ENCODE measurements at places on chromosomes 7 and 10. TPM values are rescaled to one million over a fixed set of nuclear protein-coding genes. Genes with fewer than 3 reads are reported as not detected.

NEUROG3 gene
- total RNA-seq = not detected

AKR1D1 gene
- total RNA-seq = 2.2 TPM

LIPN gene
- not detected for total RNA-seq

SPDYE2 gene
- total RNA-seq = not detected

IL15RA gene
- total RNA-seq = 0.66 TPM

SPACDR gene
- total RNA-seq = 0.84 TPM

SRRM3 gene
- 1.7 TPM for total RNA-seq

MLLT10 gene
- 85.3 TPM for total RNA-seq

AKR1C2 gene
- 28.8 TPM for total RNA-seq

DNA sequence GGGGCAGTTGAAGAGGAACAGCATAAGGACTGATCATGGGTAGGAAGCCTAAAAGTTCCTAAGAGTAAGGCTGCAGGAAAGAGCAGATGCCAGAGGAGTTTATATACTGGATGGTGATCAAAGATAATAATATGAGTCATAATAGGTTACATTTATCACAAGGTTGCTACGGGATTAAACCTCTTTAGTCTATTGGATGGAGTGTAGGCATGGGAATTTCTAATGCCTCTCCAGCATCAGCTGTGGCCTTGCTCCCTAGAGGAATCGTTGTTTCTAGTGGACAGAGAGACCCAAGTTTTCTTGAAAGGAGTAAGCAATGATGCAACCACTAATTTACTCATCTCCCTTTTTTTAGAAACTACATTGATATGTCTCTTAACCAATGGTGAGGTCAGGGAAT lies 213.4 kb downstream of the GPR37 start:
- no peaks in the 10 kb centered on the region for H3K4me1 ChIP-seq
- no peak overlapping the region for H3K4me3 ChIP-seq
- DNase-seq = no peak
- no peaks in the 10 kb centered on the region for H3K36me3 ChIP-seq
- no peak overlapping the region for H3K27ac ChIP-seq
- H3K27me3 ChIP-seq = no peaks in the 10 kb centered on the region

DNA sequence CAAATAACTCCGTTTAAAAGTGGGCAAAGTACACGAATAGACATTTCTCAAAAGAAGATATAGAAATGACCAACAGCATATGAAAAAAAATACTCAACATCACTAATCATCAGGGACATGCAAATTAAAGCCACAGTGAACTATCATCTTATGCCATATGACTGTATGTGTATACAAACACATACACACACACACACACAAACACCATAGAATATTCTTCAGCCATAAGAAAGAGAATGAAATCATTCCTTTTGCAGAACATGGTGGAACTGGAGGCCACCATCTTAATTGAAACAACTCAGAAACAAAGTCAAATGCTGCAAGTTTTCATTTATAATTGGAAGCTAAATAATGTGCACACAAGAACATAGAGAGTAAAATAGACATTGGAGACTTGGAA lies 1019.4 kb downstream of the KCNMA1 start:
- DNase-seq = no peak
- H3K27me3 ChIP-seq = no peaks in the 10 kb centered on the region
- H3K4me1 ChIP-seq = no peaks in the 10 kb centered on the region
- no peak overlapping the region for H3K4me3 ChIP-seq
- H3K36me3 ChIP-seq = no peaks in the 10 kb centered on the region

GRCh38 chr7:130904792-130905191 lies 170.8 kb upstream of the KLF14 start:
- no peaks in the 10 kb centered on the region for H3K36me3 ChIP-seq
- H3K27me3 ChIP-seq = no peaks in the 10 kb centered on the region
- no peak for DNase-seq
- peak overlapping the region; percentile 95 for H3K27ac ChIP-seq
- H3K4me1 ChIP-seq = peaks cover 37% of the 10 kb centered on the region
- H3K4me3 ChIP-seq = no peak overlapping the region

DNA sequence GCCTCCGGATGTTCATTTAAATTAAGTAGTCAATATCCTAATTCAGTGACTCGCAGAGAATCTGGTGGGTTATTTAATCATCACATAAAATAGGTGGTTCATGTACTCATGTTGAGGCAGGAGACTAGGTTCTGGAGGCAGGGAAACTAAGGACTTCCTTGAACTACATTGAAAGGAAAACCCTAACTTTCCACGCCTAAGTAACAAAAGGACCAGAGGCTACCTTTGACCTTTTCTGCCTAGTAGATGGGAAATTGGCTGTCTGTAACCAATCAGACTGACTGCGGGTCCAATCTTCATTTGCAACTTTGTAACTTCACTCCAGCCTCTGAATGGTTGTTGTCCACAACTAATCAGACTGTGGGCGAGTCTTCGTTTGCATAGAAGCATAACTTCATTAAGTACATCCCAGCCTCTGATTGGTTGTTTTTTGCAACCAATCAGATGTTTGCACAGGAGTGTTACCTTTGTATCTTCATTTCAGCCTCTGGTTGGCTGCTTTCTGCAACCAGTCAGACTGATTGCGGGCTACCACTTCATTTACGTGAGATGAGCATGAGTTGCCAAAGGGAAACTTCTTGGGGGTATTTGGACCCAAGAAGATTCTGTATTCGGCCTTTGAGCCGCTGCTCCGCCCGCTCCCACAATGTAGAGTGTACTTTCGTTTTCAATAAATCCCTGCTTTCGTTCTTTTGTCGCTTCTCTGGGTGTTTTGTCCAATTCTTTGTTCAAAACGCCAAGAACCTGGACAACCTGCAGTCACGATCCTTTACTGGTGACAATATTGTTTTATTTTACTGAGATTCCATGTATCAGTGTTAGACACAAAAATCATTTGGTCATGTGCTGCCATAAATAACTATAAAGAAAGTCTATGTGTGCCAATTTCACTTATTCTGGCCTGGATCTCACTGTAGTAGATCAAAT lies 1.7 kb upstream of the ST7 start:
- H3K4me1 ChIP-seq = peaks cover 12% of the 10 kb centered on the region
- H3K36me3 ChIP-seq = no peaks in the 10 kb centered on the region
- no peaks in the 10 kb centered on the region for H3K27me3 ChIP-seq
- peak overlapping the region; percentile 73 for H3K27ac ChIP-seq
- H3K4me3 ChIP-seq = peak overlapping the region; percentile 91

GRCh38 chr7:76260171-76260703 lies 42.2 kb upstream of the HSPB1 start:
- DNase-seq = peak; percentile 52
- peak overlapping the region; percentile 5 for H3K4me3 ChIP-seq
- H3K4me1 ChIP-seq = no peaks in the 10 kb centered on the region
- H3K36me3 ChIP-seq = no peaks in the 10 kb centered on the region
- H3K27me3 ChIP-seq = no peaks in the 10 kb centered on the region

DNA sequence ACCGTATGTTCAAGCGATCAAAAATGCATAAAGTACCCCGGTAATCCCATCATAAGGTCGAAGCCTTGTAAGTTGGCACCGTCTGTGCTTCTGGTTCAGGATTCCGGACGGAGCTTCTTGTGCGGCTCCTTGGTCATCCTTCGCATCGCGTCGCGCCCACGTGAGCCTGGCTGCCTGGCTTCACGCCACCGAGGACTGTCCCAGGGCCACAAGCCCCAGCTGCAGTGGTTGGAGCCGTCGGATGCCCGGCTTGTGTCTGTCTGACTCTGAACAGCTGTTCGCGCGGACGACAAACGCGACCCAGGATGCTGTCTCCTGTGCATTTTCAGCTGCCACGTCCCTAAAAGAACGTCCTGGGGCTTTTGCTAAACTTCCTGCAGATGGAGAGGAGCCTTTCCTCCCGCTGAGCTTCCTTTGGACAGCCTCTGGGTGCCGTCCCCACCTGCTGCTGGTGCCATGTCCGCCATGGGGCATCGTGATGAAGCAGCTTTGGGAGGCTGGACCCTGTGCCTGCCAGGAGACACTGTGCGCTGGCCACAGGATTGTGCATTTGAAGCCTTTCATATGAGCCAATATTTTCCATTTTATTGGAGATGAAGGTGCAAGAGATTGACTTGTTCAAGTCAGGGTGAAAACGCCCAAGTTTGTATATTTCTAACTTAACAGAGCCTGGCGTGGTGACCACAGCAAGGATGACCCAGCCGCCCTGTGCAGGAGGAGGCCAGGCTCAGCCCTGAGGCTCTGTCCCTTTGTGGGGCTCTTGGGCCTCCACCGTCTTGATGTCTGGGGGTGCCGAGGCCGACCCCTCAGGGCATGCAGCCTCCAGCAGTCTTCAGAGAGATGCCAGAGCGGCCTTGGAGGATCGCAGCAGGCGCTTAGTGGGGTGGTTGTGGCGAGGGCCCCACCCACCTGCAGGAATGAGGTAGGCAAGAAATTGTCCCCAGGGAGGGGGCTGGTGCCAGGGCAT lies 6.7 kb upstream of the JAKMIP3 start:
- no peak for DNase-seq
- no peak overlapping the region for H3K27ac ChIP-seq
- no peaks in the 10 kb centered on the region for H3K36me3 ChIP-seq
- H3K4me1 ChIP-seq = no peaks in the 10 kb centered on the region
- no peak overlapping the region for H3K4me3 ChIP-seq
- H3K27me3 ChIP-seq = no peaks in the 10 kb centered on the region

GRCh38 chr10:52308251-52309031 lies 5.6 kb upstream of the DKK1 start:
- peak; percentile 87 for DNase-seq
- H3K4me1 ChIP-seq = peaks cover 28% of the 10 kb centered on the region
- H3K4me3 ChIP-seq = peak overlapping the region; percentile 88
- no peaks in the 10 kb centered on the region for H3K36me3 ChIP-seq
- H3K27me3 ChIP-seq = no peaks in the 10 kb centered on the region
- peak overlapping the region; percentile 35 for H3K27ac ChIP-seq

DNA sequence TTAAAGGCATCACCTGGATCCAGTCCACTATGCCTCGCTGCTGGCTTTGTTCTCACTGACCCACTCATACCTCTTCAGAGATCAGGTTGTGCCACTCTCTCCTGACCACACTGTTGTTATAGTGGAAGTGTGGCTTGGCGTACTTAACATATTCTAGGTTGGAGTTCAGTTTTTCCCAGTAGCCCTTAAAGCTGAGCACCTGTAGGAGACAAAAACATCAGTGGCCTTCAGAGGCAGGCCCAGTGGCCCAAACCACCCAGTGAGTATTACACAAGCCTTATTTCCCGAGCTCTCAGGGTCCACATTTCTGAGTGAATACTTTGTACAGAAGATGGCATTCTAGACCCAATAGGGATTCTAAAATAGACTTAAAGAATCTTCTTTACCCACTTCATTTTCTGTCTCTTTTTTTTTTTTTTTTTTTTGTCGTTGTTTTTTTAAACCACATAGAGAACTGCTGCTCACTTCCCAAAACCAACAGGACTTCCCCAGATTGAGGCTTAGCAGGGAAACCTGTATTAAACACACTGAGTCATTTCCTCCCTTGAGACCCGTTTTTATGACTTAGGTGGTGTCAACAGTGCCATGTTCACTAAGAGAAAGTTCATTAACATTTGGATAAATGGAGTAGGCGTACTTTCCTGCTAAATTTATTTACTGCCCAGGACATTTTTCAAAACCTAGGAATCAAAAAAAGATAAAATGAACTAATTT lies 85.8 kb downstream of the GSAP start:
- no peaks in the 10 kb centered on the region for H3K27me3 ChIP-seq
- H3K27ac ChIP-seq = no peak overlapping the region
- no peak overlapping the region for H3K4me3 ChIP-seq
- DNase-seq = no peak
- peaks cover 20% of the 10 kb centered on the region for H3K4me1 ChIP-seq

DNA sequence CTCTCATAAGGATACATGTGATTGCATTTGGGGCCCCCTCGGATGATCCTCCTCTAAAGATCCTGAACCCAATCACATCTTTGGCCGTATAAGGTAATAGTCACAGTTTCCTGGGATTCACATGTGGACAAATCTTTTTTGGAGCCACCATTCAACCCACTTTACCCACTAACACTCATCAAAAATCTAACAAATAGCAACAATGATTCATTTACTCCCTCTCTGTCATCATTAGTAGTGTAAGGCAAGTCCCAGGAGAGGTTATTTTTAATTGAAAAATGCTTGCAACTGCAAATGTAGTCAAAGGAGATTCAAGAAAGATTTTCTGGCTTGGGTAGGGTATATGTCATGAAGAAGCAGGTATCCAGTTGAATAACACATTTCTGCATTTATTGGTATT lies 9.9 kb upstream of the SMKR1 start:
- no peak for DNase-seq
- H3K4me1 ChIP-seq = no peaks in the 10 kb centered on the region
- H3K27me3 ChIP-seq = no peaks in the 10 kb centered on the region
- no peaks in the 10 kb centered on the region for H3K36me3 ChIP-seq
- H3K27ac ChIP-seq = no peak overlapping the region
- H3K4me3 ChIP-seq = no peak overlapping the region

GRCh38 chr7:159097661-159098423 lies 46.8 kb downstream of the VIPR2 start:
- no peak overlapping the region for H3K4me3 ChIP-seq
- H3K27me3 ChIP-seq = no peaks in the 10 kb centered on the region
- peak; percentile 17 for DNase-seq
- no peaks in the 10 kb centered on the region for H3K36me3 ChIP-seq

- no peaks in the 10 kb centered on the region for H3K4me1 ChIP-seq
- H3K27me3 ChIP-seq = no peaks in the 10 kb centered on the region
- H3K4me3 ChIP-seq = no peak overlapping the region
- H3K27ac ChIP-seq = no peak overlapping the region
- peaks cover 5% of the 10 kb centered on the region for H3K36me3 ChIP-seq
- DNase-seq = no peak
Measured at GRCh38 chr10:122240401-122240800, 30.7 kb upstream of the BTBD16 start.

- no peak overlapping the region for H3K27ac ChIP-seq
- no peaks in the 10 kb centered on the region for H3K36me3 ChIP-seq
- no peak overlapping the region for H3K4me3 ChIP-seq
- no peaks in the 10 kb centered on the region for H3K4me1 ChIP-seq
- DNase-seq = no peak
- no peaks in the 10 kb centered on the region for H3K27me3 ChIP-seq
Measured at GRCh38 chr7:42143711-42144600, 93.1 kb downstream of the GLI3 start.

DNA sequence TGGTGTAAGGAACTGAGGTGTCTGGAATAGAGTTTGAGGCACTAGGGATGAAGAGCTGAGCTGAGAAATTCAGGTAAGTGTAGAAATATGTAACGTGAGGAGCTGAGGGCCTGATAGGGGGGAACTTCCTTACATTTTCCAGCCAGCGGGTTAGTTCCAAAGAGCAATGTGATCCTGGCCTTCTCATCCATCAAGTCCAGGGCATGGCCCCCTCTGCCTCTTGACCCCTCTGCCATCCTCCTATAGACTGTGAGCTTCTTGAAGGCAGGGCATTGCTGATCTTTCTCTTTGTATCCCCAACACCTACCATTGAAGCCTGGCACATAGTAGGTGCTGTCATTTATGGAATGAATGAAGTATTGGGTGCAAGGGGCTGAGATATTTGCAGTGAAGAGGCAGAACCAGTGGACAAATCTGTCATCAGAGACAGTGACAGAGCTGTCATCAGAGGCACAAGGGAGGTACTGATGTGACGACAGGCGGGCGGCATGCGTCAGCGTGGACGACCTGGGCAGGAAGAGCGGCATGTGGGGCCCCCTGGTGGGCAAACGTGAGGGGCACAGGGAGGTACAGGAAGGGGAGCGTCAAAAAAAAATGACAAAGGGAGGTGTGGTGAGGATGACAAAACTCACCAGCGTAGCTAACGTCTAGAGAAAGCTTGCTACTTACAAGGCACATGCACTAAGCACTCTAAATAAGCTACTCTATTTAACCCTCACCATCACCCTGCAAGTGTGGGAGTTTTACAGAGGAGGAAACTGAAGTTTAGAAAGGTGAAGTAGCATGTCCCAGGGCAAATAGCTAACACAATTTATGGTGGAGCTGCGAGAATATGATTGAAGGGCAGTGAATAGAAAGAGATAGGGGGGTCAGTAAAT lies 5.2 kb upstream of the CAMK2G start:
- no peak overlapping the region for H3K4me3 ChIP-seq
- no peaks in the 10 kb centered on the region for H3K36me3 ChIP-seq
- H3K27me3 ChIP-seq = no peaks in the 10 kb centered on the region
